Omental fat pad (tissue), 4 donors: ENCODE measurements at places on chromosomes 4 and X.

GRCh38 chrX:49995107-49995731, 72.8 kb downstream of the CLCN5 start:
- DNase-seq, result no peak

- DNase-seq, result no peak
Measured at GRCh38 chr4:169768385-169768784, 10.6 kb upstream of the HPF1 start.

DNA sequence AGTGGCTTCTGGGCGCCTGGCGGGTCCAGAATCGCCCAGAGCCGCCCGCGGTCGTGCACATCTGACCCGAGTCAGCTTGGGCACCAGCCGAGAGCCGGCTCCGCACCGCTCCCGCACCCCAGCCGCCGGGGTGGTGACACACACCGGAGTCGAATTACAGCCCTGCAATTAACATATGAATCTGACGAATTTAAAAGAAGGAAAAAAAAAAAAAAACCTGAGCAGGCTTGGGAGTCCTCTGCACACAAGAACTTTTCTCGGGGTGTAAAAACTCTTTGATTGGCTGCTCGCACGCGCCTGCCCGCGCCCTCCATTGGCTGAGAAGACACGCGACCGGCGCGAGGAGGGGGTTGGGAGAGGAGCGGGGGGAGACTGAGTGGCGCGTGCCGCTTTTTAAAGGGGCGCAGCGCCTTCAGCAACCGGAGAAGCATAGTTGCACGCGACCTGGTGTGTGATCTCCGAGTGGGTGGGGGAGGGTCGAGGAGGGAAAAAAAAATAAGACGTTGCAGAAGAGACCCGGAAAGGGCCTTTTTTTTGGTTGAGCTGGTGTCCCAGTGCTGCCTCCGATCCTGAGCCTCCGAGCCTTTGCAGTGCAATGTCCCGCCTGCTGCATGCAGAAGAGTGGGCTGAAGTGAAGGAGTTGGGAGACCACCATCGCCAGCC, at the start of gene ATOH1:
ATOH1 (plus strand) TSS at position 422 of the 663 bp plus-strand sequence; CDS start at position 596, 174 bp downstream.
- DNase-seq, result no peak

DNA sequence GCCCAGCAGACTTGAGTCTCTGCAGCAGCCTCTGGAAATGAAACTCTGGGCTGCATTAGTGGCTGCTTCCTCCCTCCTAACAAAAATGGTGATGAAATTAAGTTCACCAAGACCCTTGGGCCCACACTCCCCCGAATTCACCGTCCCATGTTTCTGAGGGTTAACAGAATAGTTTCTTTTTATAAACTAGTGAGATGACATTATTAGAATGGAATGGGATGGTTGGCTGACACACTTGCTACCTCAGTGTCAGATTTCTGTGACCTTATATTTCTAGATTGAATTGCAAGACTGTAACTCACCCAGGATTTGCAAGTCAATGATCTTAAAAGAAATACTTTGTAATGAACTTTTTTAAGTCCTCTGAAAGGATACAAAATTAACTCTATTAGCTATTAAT, 127.1 kb downstream of the SHROOM3 start:
- no peak for DNase-seq
